Astrocyte (in vitro differentiated cells and primary cell): ENCODE measurements at places on chromosomes 1 and 21. TPM values are rescaled to one million over a fixed set of nuclear protein-coding genes. Genes with fewer than 3 reads are reported as not detected.

DNA sequence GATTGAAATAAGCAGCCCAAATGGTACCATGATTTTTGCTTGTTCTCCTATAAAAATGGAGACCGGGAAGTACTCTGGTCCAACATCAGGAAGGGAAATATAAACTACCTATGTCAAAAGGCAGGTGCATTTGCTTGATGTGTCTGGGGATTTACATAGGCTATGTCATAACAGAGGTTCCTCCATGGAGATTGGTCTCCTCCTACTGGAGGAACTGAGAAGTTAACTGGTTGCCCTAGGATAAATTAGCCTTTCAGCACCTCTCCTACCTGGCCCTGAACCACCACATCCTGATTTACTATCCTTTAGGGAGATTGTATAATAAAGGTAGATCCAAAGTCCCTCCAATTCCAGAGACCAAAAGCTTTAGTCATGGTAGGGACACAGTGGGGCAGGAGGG lies 1109.3 kb upstream of the B3GALT2 start:
- peak; percentile 12 for DNase-seq

The LCA5L gene
- total RNA-seq: 2.0 and 2.8 TPM in 2 replicates

The C1orf226 gene
- total RNA-seq: 0.73 and 0.89 TPM in 2 replicates

The H3-3A gene
- total RNA-seq: 340 and 375 TPM in 2 replicates

GRCh38 chr1:23403735-23404486 lies 20.6 kb downstream of the TCEA3 start:
- peak; percentile 91 for DNase-seq

The BMP8B gene
- 0.16 TPM in 1 of 2 replicates, not detected in the other for total RNA-seq

DNA sequence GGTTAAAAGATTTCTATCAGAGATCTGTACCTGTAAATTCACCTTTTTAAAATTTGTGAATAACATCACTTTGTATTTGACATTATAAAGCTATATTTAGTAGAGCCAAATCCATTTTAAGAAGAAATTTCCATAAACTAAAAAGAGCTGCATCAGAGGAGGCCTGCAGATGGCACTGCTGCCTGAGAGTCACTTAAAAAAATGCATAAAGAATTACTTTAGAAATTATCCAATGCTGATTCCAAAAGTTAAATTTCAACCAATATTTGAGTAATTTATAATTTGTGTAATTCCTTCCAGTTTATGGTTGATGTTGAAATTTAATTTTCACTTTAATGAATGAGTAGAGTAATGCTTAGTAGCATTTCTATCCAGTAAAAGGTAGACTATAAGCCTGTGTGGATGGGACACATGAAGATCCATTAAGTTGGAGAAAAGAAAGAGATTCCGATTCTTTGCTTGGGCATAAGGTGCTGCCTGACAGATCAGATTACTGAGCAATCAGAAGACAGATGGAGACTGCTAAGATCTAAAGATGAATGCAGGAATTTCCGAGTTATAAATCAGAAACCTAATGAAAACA lies 20.7 kb upstream of the RPE65 start:
- DNase-seq: no peak

DNA sequence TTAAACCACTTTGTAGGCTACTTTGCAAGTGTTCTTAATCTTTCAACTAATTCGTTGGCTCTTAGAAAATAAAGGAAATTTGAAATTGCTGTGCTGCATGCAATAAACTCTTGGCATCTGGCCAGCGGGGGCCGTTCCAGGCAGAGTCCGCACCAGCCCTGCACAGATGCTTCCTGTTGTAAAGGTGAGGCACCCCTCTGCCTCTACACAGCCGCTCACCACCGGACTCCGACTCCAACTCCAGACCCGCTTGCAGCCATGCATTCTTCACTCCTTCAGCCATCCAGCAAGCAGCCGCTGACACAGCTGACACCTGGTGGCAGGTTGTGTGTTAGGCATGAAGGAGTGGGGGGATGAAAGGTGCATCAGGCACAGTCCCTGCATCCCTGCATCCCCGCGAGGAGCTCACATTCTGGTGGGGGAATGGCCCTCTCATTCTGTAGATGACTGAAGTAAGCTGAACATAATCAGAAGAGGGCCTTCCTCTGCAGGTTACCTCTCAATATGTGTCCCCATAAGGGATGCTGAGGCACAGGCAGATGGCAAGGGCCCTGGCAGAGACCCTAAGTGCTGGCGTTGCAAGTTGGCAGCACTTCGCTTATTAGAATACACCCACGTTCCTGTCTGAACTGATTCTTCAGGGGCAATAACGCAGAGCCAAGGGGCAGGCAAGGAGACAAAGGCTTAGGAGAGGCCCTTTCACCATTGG lies 56.8 kb downstream of the GLIS1 start:
- DNase-seq: no peak

DNA sequence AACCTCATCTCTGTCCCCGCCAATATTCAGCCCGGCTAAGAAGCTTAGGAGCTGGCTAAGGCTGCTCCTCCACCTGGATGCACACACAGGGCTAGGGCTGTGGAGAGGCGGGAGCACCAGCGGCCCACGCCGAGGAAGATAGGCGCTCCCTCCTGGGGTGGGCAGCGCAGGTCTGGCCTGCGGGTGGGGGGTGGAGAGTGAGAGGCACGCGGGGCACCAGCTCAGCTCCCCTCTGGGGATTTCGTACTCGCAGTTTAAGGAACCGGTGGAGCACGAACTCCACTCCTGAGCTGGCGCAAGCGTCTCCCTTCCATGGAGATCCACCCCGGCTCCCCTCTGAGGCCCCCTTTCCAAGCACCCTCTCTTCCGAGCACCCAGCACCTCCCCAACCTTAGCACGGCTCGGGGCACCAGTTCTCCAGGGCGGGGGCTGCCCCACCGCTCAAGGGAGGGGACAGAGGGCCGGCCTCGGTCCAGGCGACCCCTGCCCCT lies 433 bp upstream of the KAZN start:
- DNase-seq: no peak

The S100A7A gene
- not detected in 2 replicates for total RNA-seq

GRCh38 chr1:45306319-45306718 lies 20.4 kb upstream of the HPDL start:
- DNase-seq: no peak

GRCh38 chr1:91585982-91586381 lies 85.3 kb downstream of the CDC7 start:
- no peak for DNase-seq

GRCh38 chr1:67170751-67171573 lies 4.7 kb downstream of the IL23R start:
- no peak for DNase-seq

The PADI2 gene
- total RNA-seq: 0.43 and 0.48 TPM in 2 replicates

DNA sequence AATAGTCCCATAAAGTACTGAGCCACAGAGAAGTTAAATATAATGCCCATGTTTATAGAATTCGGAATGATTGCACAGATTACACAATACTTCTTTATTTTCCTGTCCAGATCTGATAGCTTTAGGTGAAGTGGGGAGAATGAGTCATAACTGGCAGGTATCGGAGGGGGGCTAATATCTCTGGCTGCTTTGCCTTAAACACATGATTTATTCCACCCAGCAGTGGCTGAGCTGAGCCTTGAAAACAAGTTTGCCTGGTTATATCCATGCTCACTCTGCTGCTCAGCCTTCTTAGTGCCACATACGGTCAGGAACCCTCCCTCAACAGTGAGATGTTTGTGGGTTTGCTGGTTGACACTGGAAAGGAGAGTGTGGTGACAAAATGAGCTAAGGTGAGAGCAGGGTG lies 119.7 kb upstream of the ZNF648 start:
- DNase-seq: no peak

DNA sequence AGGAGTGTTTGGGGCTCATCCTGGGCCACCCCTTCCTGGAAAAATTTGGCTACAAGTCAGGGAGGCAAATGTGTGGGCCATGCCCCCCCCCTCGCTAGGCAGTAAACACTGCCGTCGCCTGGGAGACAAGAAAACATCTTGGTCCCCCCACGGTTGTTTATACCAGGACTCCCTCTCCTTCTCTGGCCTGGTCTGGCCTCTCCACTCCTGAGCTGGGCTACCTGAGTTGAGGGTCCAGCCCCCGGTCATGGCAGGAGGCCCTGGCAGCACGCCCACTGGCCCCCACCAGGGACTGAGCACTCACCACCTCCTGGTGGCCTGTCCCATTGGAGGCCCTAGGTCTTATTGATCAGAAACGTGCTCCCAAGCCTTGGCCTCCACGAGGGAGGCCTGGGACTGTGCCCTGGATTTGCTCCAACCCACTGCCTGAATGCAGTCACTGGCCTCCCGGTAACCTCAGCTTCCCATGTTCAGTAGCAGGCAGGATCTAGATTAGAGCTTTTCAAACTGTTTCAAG lies 15.8 kb downstream of the KCNQ4 start:
- DNase-seq: peak; percentile 31

- no peak for DNase-seq
These were observed 441.6 kb downstream of the OMA1 start for GRCh38 chr1:58104960-58105359.

DNA sequence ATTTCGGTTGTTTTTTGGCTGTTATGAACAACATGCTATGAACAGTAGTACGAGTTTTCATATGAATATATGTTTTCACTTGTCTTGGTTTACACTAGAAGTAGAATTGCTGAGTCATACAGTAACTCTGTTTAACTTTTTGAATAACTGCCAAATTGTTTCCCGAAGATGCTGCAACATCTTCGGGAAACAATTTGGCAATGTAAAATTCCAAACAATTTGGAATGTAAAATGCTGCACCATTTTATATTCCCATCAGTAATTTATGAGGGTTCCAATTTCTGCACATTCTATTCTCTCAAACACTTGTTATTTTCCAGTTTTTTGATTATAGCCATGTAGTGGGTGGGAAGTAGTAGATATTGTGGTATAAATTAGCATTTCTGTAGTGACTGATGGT lies 11.6 kb downstream of the PCBP3 start:
- peak; percentile 59 for DNase-seq

DNA sequence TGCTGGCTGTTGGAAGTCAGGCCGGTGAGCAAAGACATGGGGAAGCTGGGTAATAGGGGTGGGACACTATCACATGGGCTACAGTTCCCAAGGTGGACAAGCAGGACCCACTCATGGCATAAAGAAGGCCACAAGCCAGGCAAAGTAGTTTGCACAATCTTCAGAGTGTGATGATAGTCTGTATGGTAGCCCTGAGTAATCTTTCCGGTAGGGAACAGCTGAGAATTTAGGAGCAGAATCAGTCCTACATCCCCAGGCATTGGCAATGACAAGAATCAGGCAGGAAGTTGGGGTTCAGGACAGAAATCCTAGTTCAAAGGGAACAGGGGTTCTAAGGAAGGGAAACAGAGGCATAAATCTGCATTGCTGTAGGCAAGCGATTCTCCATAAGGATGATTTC lies 23.9 kb upstream of the SPATA6 start:
- no peak for DNase-seq

DNA sequence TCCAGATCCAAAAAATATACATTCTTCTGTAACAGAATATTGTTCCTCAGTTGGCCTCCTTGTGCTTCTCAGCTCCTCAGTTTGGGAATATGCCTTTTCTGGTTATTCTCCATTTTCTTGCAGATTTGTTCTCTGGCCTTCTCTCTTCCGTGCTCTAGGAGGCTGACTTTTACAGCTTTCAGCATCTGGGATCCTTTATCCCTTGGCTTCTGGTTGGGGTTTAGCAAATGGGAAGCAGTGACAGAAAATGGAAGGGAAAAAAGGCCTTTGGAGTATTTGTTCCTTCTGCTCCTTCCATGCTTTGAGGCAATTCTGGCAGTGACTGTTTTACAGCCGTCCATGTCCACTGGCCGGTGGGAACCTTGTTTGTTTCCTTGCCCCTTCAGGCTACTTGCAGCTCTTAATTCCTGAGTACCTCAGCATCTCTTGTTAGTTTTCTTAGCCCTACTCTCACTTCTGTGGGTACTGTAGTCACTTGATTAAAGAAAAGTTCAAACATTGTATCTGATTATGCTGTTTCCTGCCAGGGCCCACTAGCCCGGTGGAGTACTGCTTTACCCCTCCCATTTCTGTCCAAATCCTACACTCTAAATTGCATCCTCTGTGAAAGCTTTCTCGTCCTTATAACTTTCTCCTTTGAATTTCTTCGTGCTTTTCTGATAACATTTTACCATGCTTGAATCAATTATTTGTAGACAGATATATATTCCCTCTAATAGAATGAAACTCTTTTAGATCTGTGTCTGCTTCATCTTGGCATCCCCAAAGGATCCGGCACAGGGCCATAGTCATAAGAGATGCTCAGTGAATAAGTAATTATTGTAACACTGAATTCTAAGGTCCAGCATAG lies 118.2 kb downstream of the OSBPL9 start:
- no peak for DNase-seq

- peak; percentile 99 for DNase-seq
These were observed 237.0 kb downstream of the MRPL39 start for GRCh38 chr21:25370311-25370744.

DNA sequence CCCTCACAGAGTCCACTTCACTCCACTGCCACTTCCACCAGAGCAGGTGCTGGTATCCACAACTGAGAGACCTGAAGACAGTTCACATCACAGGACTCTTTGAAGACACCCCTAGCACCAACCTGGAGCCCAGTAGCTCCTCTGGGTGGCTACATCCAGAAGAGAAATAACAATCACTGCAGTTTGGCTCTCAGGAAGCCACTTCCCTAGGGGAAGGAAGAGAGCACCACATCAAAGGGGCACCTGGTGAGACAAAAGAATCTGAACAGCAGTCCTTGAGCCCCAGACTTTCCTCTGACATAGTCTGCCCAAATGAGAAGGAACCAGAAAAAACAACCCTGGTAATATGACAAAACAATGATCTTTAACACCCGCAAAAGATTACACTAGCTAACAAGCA lies 113.2 kb downstream of the TENT5C start:
- DNase-seq: no peak

The VN1R5 gene
- total RNA-seq: not detected in 2 replicates

GRCh38 chr1:231616667-231617066 lies 9.9 kb upstream of the DISC1 start:
- DNase-seq: peak; percentile 41

DNA sequence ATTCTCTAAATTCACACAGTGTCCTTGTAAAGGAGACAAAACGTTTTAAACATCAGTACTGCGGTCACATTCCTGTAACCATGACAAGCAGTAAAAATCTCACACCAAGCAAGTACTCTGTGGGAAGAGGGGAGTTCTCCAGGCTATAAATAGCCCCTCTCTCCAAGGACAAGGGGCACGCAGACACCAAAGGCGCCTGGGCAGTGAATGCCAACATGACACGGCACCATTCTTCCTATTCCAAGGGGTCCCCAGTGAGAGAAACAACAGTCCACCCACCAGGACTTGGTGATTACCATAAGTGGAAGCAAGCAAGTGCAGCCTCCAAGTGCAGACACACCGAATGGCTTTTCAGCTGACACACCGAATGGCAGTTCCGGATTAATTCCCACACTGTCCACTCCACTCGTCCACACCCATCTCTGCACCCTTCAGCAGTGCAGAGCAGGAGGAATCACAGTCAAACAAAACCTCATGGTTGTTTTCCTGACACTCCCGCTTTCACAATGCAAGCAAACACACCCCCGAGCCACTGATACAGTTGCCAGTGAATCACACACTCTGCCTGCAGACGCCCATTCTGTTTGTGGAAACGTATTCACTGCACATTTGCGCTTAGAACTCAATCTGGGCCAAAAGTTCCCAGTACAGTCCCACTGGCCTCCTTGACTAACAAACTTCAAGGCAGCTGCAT lies 1.8 kb downstream of the PTTG1IP start:
- peak; percentile 72 for DNase-seq
